ENCODE measurements at places on chromosomes 1 and 21.

- DNase-seq = no peak
Measured at GRCh38 chr1:241424480-241424971, 67.5 kb upstream of the RGS7 start.

DNA sequence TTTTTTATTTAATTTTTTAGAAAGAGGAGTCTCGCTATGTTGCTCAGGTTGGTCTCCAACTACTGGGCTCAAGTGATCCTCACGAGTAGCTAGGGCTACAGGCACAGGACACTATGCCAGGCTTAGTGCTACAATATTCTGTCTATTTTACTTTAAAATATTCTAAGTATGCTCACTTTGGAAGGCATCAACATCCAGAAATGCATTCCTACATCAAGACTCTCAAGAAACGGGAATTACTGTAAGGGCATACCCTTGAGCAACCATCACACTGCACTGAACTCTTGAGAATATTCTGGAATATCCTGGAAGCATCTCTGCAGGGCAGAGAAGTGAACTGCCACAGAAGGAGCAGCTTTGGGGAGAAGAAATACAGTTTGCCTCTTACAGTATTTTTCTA is 565 bp upstream of the DMRTB1 start:
- DNase-seq = no peak

GRCh38 chr1:33042831-33043230 is 6.1 kb upstream of the AK2 start:
- DNase-seq = no peak

DNA sequence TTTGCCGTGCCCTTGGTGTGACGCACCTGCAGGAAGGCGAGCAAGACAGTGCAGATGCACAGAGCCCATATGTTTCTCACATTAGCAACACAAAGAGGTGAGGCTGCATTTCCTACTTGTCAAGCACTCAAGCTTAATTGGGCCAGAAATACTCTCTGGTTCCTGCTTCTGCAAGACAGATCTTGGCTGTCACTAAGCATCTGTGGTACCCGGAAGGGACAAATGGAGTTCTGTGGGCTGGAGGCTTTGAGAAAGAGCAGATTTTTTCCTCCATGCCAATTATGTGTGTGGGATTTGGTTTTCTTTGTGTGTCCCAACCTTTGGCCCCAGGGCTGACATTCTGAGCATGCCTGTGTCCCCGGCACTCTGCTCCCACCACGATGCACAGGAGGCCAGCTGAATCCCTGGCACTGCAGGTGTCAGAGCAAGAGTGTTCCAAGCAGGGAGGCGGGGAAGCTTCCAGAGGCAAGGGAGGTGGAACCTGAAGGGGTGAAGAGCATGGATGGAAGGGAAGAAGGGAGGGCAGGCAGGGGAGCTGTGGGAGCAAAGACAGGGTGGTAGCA is 52.0 kb upstream of the STUM start:
- DNase-seq = no peak

- no peak for DNase-seq
Measured at GRCh38 chr1:158045639-158046038, 52.2 kb downstream of the KIRREL1 start.

GRCh38 chr1:38746941-38747600 is 112.5 kb downstream of the RRAGC start:
- DNase-seq = no peak
